ENCODE measurements at places on chromosomes 16 and 17.

GRCh38 chr17:47808036-47808829 lies 13.4 kb downstream of the OSBPL7 start:
- no peak for DNase-seq

- peak; percentile 49 for DNase-seq
Measured at GRCh38 chr16:9843424-9844018, 338.7 kb downstream of the GRIN2A start.

GRCh38 chr17:81429821-81430551 lies 34.7 kb downstream of the BAHCC1 start:
- DNase-seq: peak; percentile 53

DNA sequence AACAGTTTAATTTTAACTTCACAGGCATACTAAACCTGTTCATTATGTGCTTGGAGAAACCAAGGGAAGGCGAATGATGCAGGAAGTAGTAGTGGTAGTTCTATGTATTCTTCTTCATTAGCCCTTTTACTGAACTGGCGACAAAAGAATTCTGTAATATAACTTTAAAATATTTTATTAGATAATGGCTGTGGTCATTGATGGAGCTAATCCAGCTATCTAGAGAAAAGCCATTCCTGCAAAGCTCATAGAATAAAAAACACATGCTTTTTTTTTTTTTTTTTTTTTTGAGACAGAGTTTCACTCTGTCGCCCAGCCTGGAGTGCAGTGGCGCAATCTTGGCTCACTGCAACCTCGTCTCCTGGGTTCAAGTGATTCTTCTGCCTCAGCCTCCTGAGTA lies 23.5 kb downstream of the TANC2 start:
- peak; percentile 32 for DNase-seq

- DNase-seq: peak; percentile 51
Measured at GRCh38 chr17:28812748-28813377, 29.7 kb downstream of the FAM222B start.

- DNase-seq: peak; percentile 82
Measured at GRCh38 chr17:82213251-82214011, 789 bp upstream of the CCDC57 start.

GRCh38 chr16:61791464-61791863 lies 244.8 kb downstream of the CDH8 start:
- DNase-seq: peak; percentile 62

- DNase-seq: peak; percentile 68
Measured at GRCh38 chr17:31722251-31723056, 136.6 kb downstream of the COPRS start.

DNA sequence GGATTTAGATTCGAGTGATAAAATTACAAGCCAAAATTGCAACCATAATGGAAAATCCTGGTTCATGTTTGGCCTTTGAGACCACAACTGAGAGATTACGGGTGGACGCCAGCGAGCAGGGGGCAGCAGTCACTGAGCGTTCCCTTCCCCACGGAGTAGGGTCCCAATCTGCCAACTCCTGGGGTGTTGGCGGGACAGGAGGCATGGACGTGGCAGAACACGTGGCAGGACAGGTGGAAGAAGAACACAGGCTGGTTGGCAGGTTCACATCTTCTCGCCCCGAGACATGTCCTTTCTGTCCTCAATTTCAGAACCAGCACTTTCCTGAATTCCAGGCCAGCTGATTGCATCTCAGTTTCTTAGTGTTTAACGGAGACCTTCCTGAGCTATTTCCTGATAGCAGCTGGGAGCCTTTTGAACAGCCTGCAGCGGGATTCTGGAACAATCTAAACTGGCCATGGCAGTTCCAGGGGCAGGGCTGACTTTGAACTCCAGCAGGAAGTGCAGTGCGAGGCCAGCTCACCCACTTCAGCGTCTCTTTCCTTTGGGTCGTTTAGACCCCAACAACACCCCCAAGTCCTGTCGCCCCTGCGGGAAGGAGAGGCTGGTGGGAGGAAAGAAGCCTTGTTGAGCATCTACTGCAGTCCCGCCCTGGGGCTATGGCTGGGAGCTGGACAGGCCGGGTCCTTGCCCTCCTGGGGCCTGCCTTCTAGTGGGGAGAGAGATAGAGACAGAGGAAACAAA lies 159.1 kb upstream of the FOXF1 start:
- DNase-seq: no peak

- DNase-seq: no peak
Measured at GRCh38 chr17:49388692-49389513, 25.8 kb downstream of the PHB1 start.

- no peak for DNase-seq
Measured at GRCh38 chr17:39447561-39447960, 3.5 kb downstream of the MED1 start.

DNA sequence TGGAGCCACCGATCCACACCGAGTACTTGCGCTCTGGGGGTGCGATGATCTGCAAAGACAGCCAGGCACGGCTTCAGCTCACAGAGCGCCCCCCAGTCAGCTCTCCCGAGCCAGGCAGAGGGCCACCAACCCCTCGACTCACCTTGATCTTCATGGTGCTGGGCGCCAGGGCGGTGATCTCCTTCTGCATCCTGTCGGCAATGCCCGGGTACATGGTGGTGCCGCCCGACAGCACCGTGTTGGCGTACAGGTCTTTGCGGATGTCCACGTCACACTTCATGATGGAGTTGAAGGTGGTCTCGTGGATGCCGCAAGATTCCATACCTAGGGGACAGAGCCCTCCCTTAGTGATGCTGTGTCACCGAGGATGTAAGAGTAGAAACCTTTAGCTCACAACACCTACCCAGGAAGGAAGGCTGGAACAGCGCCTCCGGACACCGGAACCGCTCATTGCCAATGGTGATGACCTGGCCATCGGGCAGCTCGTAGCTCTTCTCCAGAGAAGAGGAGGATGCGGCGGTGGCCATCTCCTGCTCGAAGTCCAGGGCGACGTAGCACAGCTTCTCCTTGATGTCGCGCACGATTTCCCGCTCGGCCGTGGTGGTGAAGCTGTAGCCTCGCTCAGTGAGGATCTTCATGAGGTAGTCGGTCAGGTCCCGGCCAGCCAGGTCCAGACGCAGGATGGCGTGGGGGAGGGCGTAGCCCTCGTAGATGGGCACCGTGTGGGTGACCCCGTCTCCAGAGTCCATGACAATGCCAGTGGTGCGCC lies 1.6 kb downstream of the ACTG1 start:
- DNase-seq: no peak

DNA sequence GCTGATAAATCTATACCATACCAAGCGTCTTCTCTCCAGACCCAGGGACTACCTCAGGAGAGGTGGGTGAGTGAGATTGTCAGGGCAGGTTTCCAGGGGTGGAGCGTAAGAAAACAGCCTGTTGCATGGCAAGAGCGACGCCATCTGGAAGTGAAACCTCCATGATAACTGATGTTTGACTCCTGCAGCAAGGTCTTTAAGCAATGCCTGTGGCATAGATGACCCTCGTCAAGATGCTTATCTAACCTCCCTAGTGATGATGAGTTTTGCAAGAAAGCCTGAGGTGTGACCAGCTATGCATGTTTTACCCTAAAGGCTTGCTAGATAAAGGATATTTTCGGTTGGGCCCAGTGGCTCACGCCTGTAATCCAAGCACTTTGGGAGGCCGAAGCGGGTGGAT lies 71.6 kb downstream of the GSG1L start:
- DNase-seq: no peak

DNA sequence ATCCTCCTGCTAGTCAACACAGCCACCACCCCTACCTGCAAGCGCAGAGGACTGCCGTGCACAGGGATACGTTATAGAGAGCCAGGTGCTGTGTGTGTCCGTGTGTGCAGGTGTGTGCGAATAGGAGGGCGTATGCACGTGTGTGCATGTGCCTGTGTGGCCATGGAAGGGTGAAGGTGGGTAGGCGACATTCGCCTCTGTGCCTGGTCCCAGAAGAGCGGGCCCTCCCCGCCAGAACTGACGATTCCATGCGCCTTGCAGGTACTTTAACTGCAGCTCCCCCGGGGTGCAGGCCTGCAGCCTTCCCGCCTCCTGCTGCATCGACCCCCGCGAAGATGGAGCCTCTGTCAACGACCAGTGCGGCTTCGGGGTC lies 8.7 kb downstream of the PDE6G start:
- DNase-seq: no peak

DNA sequence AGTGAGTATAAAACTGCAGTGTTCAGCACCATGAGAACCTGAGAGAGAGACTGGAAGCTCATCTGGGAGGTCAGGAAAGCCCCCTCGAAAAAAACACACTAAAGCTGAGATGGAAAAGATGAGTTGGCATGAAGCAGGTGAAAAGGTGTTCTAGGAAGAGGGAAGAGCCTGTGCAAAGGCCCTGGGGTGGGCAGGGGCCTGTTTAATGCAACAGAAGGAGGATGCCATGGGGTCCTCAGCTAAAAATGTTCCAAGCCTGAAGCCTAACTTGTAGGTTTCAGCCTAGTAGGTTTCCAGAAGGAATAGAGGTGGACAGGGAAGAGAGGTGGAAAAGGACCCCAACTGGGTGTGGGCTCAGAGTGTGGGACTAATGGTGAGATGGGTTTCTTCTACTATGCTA lies 242.3 kb upstream of the ZFHX3 start:
- DNase-seq: no peak

GRCh38 chr17:63819585-63820537 lies 7.4 kb upstream of the PSMC5 start:
- DNase-seq: no peak

GRCh38 chr17:4851084-4851483 lies 17.9 kb downstream of the MINK1 start:
- no peak for DNase-seq

GRCh38 chr16:8374586-8375231 lies 215.6 kb downstream of the TMEM114 start:
- DNase-seq: no peak

GRCh38 chr17:81909966-81910839 lies 996 bp downstream of the PCYT2 start:
- no peak for DNase-seq

DNA sequence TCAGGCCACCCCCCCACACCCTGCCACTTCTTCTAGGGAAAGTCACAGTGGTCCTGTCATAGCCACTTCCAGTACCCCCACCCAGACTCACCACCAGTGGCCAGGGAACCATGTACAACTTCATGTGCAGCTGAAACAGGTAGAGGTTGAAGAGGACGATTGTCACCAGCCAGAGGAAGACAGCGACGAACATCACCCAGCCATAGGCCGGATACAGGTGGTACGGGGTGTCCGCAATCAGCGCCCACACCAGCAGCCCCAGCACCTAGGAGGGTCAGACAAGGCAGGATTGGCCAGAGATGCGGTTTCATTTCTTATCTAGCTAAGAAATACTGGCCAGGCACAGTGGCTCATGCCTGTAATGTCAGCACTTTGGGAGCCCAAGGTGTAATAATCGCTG lies 16.7 kb downstream of the ARL2BP start:
- DNase-seq: no peak

DNA sequence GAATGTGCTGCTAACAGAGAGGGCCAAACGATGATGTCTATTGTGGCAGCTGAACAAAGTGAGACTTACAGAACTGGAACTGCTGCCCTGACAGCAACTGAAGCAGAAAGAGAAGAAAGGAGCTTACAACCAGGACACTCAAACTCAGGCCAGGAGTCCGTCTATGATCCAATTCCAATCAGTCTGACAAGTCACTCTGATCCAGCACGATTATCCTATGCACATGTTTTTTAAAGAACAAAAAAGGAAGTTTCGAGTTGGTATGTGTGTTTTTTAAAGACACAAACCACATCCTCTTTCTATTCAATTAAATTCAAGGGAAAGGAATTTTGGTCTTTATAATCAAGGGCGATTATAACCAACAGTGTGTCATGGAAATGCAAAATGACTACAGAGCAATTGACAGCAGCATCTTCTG lies 42.4 kb upstream of the MTMR4 start:
- no peak for DNase-seq

- DNase-seq: no peak
Measured at GRCh38 chr17:77327566-77328464, 187.0 kb downstream of the SEC14L1 start.

- peak; percentile 98 for DNase-seq
Measured at GRCh38 chr16:29943846-29944799, 17.8 kb upstream of the TMEM219 start.

All from AG10803 (cell line).